ENCODE measurements at places on chromosomes 11 and 22.
A peak's percentile ranks its signal among the peaks of the same experiment; 100 is the strongest.

- no peak for DNase-seq
These were observed 1.2 kb downstream of the KMT2A start for GRCh38 chr11:118437208-118438125.

DNA sequence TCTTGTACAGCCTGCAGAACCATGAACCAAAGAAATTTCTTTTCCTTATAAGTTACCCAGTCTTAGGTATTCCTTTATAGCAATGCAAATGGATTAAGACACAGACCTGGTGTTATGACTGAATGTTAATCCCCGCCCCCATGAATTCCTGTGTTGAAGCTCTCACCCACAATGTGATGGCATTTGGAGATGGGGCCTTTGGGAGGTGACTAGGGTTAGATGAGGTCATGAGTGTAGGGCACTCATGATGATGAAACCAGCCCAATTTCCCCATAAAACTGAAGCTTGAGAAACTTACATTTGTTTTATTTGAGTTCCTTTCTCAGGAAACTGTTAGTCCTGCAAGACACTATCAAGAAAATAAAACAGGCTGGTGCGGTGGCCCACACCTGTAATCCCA is 115.8 kb upstream of the THY1 start:
- DNase-seq, result no peak

DNA sequence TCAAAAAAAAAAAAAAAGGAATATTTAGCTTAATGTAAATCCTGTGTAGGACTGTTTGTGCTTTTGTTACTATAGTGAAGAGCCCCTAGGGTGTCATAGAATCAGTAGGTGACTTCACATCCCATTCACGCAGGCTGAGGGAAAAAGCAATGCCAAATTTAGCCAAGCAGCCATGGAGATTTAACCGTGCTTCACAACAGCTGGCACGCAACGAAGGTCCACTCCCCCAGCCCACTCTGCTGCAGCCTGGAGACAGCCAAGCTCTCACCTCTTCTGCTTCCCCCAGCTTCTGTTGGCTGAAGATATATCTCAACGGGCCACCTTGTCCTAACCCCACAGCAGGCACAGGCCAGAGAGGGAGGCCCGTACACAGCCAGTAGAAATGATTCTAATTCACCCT is 78.8 kb upstream of the BID start:
- no peak for DNase-seq

GRCh38 chr11:59756558-59756840 is 1.3 kb downstream of the STX3 start:
- no peak for DNase-seq

DNA sequence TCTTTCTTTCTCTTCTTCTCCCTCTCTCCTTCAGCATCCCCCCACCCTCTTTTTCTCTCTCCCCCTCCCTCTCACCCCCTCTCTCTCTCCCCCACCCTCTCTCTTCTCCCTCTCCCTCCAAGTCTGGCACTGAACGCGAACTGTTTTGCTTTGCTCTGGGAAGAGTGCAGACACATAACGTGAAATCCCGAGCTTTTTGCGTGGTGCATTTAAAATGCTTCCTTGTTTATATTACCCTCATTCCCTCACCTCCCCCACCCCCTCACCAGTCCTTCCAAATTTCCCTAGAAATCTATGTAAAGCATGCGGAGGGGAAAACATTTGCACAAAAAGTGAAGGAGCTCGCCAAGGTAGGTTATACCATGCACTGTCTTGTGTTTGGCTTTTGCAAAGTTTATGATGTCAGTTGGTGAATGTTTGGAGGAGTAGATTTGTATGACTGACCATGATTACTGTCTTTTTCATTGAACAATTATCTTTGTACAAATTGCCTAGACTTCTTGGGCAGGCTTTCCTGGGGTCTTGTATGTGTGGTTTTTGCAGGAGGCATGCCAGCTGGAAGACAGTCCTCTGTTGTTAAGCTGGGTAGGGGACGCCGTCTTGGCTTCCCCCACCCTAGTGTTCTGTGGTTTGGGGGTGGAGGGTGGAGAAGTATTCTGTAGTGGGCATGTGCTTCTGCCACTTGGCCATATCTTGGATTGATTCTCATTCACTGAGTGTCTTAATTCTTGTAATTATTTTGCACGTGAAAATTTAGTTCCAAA is 123.7 kb upstream of the HSD17B12 start:
- DNase-seq, result no peak

GRCh38 chr11:125091247-125091876 is 20.1 kb downstream of the TMEM218 start:
- DNase-seq, result peak; percentile 21

- DNase-seq, result no peak
These were observed 131.6 kb upstream of the B3GAT1 start for GRCh38 chr11:134543645-134544044.

GRCh38 chr22:23903328-23903971 is 9.3 kb downstream of the MIF start:
- DNase-seq, result peak; percentile 82

GRCh38 chr11:67261946-67262681 is 4.2 kb upstream of the GRK2 start:
- no peak for DNase-seq

- DNase-seq, result no peak
These were observed 165.1 kb downstream of the DBX1 start for GRCh38 chr11:19995145-19995544.

GRCh38 chr22:17633217-17633997 is 4.9 kb upstream of the ATP6V1E1 start:
- no peak for DNase-seq

DNA sequence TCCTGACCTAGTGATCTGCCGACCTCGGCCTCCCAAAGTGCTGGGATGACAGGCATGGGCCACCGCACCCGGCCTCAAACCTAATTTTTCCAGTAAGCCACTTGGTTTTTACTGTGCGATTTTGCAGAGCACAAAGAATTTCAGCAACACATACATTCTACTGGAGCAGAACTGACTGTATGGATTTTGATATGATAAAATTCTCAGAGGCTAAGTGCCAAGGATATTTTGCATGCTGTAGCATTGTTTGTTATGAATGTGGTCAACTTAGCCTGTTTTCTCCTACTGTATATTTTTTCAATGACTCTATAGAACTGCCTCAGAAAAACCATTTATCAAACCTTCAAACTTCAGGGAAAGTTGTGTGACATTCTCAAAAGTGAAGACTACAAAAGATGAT is 89.2 kb downstream of the FAT3 start:
- no peak for DNase-seq

Measured in NCI-H446 treated with DMSO at 0.1 percent for 48 hours (cell line).